ENCODE measurements at places on chromosomes 6 and 20. TPM values are rescaled to one million over a fixed set of nuclear protein-coding genes. Genes with fewer than 3 reads are reported as not detected.

Gene FAM83C
- not detected for total RNA-seq

Gene TINAG
- not detected for total RNA-seq

GRCh38 chr6:111846492-111847409 lies 26.5 kb downstream of the FYN start:
- no peak for DNase-seq

DNA sequence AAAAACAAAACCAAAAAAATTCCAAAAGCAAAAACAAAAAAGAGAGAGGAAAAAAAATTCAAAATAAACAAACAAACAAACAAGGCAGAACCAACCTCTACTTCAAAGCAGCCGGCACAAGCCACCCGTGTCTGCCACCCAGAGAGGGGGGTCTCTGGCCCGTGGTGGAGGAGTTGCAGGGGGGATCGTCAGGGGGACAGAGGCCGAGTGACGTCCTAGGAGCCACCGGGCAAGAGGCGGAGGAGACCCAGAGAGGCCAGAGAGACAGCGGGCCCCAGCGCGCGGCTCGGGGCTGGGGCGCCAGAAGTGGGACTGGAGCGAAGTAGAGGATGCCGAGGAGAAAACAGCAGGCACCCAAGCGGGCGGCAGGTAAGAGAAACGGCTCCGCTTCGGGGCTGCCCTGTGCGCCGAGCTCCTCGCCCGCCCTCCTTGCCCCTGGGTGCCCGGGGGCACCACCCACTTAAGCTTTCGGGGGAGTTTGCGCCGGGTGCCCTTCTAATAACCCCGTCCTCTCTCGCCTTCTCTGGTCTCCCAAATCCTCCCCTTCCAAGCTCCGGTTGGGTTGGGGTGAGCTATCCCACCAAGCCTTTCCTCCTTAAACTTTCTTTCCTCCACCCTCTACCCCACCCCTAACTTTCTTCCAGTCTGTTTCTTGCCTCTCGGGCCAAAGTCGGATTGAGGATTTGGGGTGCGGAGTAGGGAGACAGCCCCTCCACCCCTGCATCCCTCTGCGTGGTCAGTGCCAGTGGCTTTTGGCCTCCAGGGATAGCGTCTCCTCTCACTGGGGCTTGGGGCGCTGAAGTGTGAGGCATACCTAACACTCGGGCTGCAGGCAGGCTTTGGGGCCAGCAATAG lies 1.0 kb downstream of the TSHZ2 start:
- DNase-seq, result peak; percentile 54

DNA sequence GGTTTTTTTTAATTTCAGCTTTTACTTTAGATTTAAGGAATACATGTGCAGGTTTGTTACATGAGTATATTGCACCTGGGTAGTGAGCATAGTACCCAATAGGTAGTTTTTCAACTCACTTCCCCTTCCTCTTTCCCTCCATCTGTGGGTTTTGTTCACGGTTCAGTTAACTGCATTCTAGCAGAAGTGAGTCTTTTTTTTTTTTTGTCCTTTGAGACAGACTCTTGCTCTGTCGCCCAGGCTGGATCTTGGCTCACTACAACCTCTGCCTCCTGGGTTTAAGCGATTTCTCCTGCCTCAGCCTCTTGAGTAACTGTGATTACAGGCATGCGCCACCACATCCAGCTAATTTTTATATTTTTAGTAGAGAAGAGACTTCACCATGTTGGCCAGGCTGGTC lies 8.7 kb downstream of the UBR2 start:
- no peak for DNase-seq

GRCh38 chr6:102298051-102298450 lies 904.5 kb downstream of the GRIK2 start:
- no peak for DNase-seq

DNA sequence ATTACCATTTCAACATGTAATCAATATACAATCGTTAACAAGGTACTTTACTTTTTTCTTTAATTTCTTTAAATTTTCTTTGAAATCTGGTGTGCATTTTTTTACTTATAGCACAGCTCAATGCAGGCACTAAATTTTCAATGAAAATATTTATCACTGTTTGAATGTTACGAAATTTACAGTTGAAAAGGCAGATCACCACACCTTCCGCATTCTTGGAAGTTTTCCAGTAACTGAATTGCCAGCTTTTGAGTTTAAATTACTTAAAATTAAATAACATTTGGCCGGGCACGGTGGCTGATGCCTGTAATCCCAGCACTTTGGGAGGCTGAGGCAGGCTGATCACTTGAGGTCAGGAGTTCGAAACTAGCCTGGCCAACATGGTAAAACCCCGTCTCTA lies 309.9 kb downstream of the BMP7 start:
- no peak for DNase-seq

GRCh38 chr6:6577735-6578134 lies 10.8 kb upstream of the LY86 start:
- no peak for DNase-seq

- no peak for DNase-seq
These were observed 148.2 kb upstream of the MLN start for GRCh38 chr6:33952016-33952415.

DNA sequence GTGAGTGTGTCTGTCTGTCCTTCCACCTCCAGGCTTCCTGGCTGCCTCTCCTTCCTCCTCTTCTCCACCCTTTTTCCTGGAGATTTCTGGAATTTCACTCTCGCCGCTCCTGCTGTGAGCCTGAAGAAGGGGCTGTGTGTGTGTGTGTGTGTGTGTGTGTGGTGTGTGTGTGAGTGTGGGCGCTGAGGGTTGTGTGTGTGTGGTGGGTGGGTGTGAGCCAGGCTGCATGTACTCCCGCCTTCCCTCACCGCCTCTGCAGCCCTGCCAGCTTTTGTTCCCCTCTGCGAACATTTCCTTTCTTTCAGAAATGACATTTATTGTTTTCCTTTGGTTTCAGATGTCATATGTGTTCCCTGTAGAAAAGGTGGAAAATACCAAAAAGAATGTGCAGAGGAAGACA lies 76.0 kb downstream of the SRC start:
- DNase-seq, result no peak

DNA sequence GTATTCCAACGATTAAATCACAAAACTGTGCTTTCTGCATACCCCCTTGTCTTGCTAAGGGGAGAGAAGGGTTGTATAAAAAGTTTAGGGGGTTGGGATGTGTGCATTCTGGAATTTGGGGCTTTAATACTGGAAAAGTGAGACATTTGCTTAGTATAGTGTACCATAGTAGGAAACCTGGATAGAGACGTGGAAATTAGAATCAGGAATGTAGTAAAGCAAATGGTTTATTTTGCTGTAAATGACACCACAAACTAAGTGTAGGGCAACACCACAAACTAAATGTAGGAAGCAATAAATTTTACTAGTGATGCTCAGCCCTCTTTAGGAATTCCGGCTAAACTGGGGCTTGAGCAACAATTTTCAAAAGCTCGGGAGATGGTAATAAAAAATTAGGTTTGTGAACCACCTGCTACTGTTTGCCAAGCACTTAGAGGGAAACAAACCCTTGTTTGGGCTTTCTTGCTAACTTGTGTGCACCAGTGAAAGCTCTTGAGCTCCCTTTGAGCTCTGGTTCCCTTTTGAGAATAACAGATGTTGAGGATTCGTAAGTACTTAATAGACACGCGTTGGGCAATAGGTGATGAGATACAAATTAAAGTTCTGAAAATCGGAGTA lies 13.8 kb downstream of the BRD2 start:
- no peak for DNase-seq

GRCh38 chr20:37390503-37390890 lies 44.6 kb downstream of the SRC start:
- no peak for DNase-seq

Measured in H9 (cell line).